ENCODE measurements at places on chromosomes 16 and 17.

- no peak for DNase-seq
These were observed 38.5 kb downstream of the GRB7 start for GRCh38 chr17:39776252-39776651.

DNA sequence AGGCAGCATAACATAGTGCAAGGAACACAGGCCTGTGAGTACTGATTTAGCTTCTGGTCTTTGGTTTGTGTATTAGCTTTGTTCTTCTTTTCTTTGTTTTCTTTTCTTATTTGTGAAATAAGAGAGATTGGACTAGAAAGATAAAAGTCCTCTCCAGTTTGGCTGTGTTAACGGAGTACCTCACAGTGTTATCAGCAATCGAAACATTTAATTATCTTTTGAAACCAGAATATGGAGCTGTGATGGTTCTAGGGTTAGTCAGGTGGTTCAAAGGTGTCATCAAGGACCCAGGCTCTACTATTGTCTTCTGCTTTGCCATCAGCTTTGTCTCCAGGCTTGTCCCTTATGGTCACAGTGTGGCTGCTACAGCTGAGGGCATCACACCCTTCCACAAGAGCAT is 25.6 kb downstream of the ADORA2B start:
- DNase-seq = no peak

DNA sequence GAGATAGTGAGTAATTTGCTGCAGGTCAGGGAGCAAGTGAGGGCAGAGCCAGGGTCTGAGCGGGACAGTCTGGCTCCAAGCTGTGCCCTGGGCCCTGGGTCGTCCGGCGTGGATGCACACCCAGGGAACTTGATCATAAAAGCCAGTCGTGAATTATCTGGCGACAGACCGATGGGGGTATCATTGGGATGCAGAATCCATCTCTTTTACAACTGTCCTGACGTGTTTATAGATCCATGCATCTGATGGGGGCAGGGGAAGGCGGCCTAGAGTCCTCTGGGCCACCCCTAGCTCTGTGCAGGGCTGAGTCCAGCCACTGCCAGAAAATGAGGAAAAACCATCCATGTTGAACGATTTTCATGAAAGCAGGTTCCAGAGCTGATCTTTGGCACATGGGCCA is 332.8 kb downstream of the C16orf95 start:
- no peak for DNase-seq

GRCh38 chr17:6651919-6652452 is 424 bp downstream of the C17orf100 start:
- no peak for DNase-seq

- no peak for DNase-seq
These were observed 38.8 kb downstream of the NUP88 start for GRCh38 chr17:5380491-5381135.

GRCh38 chr17:82213251-82214011 is 789 bp upstream of the CCDC57 start:
- DNase-seq = no peak

- DNase-seq = no peak
These were observed 2.2 kb upstream of the TRAF4 start for GRCh38 chr17:28741358-28742349.

All from D721Med (cell line).